ENCODE measurements at places on chromosomes 5 and 9.
A peak's percentile ranks its signal among the peaks of the same experiment; 100 is the strongest.

DNA sequence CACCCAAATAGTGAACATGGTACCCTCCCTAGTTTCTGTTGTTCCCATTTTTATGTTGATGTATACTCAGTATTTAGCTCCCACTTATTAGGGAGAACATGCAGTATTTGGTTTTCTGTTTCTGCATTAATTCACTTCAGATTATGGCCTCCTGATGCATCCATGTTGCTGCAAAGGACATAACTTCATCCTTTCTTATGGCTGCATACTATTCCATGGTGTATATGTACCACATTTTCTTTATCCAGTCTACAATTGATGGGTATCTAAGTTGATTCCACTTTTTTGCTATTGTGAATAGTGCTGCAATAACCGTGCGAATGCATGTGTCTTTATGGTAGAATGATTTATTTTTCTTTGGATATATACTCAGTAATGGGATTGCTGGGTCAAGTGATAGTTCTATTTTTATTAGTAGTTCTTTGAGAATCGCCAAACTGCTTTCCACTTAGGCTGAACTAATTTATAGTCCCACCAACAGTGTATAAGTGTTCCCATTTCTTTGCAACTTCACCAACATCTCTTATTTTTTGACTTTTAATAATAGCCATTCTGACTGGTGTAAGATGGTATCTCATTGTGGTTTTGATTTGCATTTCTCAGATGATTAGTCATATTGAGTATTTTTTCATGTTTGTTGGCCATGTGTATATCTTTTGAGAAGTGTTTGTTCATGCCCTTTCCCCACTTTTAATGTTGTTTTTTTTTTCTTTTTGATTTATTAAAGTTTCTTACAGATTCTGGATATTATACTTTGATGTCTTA is 79.6 kb downstream of the SMIM15 start:
- DNase-seq: peak; percentile 43

- no peak for DNase-seq
Observed at GRCh38 chr9:91657501-91657900, 233.9 kb upstream of the NFIL3 start.

DNA sequence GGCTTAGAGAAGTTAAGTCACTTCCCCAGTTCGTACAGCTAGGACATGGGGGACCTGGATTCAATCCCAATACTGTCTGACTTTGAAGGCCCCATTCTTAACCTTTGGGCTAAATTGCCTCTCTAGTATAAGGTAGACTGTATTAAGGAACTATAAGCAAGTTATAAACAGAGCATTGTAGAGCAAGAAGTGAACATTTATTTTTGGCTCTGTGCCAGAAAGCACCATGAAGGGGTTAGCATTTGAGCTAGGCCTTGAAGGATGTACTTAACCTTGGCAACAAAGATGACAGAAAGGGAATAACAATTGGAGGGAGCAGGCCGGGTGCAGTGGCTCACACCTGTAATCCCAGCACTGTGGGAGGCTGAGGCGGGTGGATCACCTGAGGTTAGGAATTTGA is 32.8 kb downstream of the GALNT10 start:
- no peak for DNase-seq

DNA sequence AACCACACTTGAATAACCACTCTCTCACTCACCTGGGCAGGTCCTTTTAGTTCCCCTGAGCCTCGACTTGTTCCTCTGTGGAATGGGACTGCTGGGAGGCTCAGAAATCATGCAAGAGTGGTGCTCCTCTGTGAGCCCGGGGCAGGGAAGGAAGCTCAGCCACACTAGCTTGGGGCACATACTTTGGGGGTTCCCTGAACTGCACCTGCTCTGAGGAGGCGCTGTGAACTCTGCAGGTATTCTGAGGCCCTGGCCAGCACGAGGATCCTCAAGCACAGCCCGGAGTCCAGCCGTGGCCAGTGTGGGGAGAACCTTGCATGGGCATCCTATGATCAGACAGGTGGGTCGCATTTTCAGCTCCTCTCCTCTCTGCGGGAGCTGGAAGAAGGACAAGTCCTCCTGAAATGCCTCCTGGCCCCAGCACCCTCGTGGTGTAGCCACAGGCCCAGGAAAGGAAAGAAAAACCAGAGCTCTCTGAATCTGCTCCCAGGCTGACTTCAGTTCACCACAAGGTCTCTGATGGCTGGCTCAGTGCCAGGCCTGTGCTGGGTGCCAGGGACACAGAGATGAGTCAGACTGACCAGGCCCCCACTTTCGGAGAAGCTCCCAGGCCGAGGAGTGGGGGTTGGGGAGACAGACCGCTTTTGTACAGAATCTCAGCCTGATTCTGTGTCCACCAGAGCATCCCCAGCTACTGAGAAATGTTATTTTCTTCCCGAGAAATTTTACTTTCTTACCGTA is 11.9 kb downstream of the GLIPR2 start:
- peak; percentile 98 for DNase-seq

- DNase-seq: no peak
Observed at GRCh38 chr9:27792971-27793689, 219.8 kb upstream of the C9orf72 start.

GRCh38 chr9:127344368-127345000 is 52.5 kb upstream of the SLC2A8 start:
- DNase-seq: peak; percentile 36

- DNase-seq: no peak
Observed at GRCh38 chr9:5578698-5579085, 50.2 kb upstream of the RIC1 start.

All from EL (cell line).